Stimulated activated CD8-positive, alpha-beta memory T cell treated with anti-CD3 and anti-CD28 coated beads, Interleukin-2, amount 100 ng/mL, for 48 hours (primary cell): ENCODE measurements at places on chromosomes 2 and 18.
A peak's percentile ranks its signal among the peaks of the same experiment; 100 is the strongest.

- no peak for DNase-seq
Measured at GRCh38 chr2:19819097-19820065, 82.4 kb downstream of the TTC32 start.

GRCh38 chr2:69090820-69091219 lies 77.8 kb downstream of the ANTXR1 start:
- DNase-seq: no peak

DNA sequence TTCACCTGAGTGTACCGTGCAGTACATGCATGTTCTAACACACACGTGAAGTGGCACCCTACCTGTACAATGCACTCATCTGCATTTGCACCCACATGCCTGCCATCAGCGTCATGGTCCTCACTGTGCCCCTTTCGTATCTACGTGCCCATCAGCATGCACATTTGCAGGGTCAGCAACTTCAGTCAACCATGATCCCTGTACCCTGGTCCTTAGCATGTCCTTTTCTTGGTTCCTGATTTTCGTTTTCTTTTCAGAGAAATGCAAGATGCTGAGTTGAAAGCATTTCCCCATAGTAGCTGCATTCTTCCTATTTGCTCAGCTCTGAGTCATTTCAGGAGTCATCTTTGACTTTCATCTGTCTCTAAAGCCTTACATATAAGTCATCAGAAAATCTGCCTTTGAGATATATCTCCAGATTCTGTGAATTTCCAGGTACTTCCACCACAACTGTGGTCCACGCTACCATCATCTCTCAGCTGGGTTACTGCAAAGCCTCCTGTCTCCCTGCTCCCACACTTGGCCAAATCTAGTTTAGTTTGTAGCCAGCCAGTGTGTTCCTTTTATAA lies 14.7 kb upstream of the PUM2 start:
- DNase-seq: no peak

- peak; percentile 75 for DNase-seq
Measured at GRCh38 chr2:64646007-64646880, 7.5 kb downstream of the SERTAD2 start.

- DNase-seq: no peak
Measured at GRCh38 chr18:9655232-9655767, 40.9 kb upstream of the PPP4R1 start.

DNA sequence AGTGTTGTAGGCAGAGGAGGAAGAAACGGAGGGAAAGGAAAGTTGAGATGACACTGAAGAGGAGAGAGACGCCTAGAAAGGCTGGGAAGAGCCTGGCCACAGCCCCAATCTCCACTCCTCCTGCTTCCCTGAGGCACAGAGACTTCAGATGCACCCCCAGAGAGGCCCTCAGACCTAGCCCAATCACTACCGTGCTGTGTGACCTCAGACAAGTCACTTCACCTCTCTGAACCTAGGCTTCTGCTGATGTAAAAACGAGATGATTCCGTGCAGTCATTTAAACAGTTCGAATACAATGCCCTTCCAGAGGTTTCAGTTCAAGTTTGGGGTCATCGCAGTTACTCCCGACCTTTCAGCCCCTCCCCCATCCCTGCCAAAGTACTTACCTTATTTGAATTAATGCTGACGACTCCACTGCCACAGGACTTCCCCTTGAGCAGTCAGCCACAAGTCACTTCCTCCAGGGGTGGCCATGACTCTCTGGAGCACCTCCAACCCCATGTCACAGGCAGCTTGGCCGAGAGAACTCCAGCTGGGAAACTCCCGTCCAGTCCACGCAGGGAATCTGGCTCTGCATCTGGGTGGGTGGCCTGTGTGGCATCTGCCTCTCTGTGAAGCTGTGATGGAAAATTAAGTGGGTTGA lies 105.2 kb upstream of the ID2 start:
- DNase-seq: no peak

DNA sequence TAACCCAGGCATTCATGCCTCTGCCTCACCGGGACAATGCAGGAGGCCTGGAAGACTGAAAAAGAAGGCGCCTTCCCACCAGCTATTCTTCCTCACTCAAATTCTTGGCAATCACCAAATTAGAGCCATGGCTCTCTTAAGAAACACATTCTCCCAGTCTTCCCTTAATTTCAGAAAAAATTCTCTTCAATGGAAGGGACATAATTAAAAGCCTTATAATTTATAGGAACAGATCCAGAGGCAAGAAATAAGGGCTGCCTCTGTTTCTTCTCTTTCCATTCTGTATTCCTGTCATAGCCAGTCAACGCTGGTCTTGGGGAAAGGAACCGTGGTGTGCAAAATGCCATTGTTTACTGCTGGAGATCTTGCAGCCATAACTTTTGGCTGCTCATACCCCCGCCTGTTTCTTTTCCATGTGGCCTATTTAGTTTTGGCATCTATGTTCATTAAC lies 32.8 kb downstream of the DTNA start:
- no peak for DNase-seq

DNA sequence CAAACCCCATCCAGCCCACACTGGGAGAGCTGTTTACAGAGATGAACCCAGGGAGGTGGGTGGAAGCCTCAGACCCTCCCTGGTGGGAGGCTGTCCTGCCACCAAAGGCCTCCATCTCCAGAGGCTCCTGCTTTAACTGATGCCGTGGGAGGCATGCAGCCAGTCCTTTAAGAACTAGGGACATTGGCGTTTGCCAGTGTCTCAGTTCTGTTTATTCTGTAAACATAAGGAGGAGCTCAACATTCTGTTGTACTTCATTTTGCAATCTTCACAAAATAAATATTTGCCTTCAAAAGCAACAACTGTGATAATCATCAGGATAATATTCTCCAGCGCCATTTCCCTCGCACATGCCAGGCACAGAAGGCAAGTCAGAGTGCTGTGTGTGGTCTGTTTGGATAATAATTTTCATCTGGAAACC lies 6.8 kb downstream of the EDAR start:
- no peak for DNase-seq

DNA sequence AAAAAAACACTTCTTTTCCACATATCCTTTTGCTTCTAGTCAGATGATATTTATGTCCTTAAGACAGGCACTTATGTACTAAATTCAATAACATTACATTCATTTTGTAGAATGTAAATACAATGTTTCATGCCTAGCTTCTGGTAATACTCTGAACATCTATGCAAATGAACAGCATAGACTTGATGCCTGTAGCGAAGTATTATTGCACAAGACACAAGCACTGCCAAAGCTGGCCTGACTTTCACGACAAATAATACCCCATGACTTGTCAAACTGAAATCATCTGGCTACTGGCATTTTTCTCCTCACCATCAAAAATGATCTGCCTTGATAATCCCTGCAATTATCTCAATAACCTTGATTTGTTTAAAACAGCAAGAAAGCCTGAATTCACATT lies 101.3 kb downstream of the L3MBTL4 start:
- DNase-seq: no peak

DNA sequence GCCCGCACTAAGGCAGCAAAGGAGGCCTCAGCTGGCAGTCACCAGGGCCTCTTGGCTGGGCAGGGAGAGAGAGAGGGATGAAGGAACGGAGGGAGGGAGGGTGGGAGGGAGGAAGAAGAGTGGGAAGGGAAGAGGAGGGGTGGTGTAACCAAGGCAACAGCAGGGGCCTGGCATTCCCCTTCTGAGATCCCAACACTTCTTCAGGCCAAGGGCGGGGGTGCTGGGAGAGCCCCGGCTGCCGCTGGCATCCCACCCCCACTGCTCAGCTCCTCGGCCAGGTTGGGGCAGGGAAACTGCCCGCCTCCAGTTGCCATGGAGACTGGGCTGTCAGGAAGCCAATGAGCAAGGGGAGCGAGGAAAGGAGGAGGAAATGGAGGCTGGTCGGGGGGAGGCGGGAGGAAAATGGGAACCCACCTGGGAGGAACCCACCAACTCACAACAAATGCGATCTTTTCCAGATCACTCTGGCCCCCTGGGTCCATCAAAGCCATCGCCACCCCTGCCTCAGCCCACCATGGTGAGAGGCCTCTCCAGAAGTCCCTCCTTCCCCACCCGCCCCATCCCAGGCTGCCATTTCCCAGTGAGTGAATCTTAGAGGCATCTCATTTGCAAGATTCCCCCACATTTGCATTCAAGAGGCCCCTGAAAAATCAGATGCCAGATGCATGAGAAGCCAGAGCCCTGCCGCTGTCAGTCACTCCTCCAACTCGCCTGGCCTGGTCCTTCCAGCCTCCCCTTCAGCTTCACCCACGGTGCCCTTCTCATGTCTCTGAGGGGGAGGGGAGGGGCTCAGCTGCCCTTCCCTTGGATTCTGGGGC lies 12.4 kb downstream of the SH2D6 start:
- DNase-seq: no peak

GRCh38 chr2:10909050-10909995 lies 2.4 kb upstream of the KCNF1 start:
- DNase-seq: peak; percentile 8

DNA sequence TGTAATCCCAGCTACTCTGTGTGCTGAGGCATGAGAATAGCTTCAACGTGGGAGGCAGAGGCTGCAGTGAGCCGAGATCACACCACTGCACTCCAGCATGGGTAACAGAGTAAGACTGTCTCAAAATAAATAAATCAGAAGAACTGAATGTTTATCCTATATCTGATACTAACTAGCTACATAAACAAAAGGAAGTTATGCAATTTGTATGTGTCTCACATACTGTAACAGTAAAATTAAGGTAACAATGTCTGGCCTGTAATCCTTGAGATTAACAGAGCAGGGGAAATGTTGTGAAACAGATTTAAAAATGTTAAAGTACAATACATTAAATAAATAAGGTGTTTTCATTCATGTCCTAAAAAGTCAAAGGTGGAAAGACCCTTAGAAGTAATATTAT lies 150.8 kb downstream of the MEMO1 start:
- no peak for DNase-seq

- DNase-seq: no peak
Measured at GRCh38 chr2:15271276-15271675, 289.9 kb downstream of the NBAS start.

DNA sequence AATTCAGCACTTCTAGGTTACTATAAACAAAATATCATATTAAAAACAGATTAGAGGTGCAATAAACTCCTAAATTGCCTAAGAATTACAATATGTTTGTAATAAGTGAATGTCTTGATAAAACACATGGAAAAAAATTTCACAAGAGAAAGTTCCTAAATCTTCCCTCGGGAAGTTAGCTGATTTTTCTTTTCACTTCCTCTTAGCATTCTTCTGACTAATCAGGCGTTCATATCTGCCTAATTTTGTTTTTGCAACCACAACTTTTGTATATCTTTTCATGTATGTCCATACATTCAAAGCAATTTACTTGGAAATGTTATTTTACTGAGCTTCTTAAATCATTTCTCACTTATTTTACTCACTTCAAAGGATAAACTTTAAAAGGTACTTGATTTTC lies 88.5 kb downstream of the RTTN start:
- no peak for DNase-seq

GRCh38 chr2:170707821-170708795 lies 7.0 kb upstream of the SP5 start:
- no peak for DNase-seq

DNA sequence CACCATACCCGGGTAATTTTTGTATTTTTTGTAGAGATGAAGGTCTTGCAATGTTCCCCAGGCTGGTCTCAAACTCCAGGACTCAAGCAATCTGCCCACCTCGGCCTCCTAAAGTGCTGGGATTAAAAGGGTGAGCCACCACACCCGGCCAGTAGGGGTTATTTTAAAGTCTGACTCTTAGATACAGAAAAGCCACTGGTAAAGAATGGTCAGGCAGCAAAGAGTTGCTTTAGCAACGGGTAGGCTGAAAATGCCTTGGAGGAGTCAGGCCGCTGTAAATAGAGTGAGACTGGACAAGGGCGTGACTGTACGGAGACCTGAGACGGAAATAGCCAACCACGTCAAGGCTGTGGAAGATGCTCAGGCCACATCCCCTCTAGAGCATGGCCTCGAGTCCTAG lies 54.2 kb downstream of the ACKR3 start:
- DNase-seq: no peak

DNA sequence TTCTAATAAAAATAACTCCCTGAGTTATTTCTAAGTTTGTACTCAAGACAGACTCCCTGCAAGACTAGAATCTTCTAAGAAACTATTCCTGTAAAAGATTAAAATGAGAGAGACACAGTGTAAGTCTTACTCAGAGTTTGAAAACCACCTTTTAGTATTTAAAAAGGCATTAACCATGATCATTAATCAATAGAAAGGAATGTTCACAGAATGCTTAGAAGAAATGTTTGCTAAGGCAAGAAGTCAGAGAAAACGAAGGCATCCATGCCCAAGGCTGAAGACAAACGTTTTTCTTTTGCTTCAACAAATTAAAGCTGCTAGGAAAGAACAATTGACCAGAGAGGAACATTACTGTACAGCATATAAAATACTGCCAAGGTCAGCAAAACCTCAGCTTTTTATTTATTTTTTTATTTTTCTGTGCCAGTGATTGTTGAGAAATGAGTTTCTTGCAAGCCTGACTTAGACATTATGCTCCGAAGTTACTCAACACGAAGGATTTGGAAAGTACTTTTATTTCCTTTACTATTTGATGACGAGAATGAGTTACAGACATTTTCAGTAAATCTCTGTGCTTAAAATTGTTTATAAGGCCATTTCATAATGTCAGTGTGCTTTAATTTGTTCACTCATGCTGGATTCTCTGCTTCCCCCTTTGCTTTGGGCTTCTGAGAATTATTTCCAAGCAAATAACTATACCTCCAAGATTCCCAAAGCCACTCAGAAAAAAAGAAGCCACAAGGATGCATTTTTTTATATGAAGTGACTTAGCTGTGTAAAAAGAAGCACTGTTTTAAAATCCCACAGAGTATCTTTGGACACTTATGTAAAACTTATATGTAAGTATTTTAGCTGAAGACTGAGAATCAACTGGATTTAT lies 20.5 kb downstream of the RND3 start:
- no peak for DNase-seq

DNA sequence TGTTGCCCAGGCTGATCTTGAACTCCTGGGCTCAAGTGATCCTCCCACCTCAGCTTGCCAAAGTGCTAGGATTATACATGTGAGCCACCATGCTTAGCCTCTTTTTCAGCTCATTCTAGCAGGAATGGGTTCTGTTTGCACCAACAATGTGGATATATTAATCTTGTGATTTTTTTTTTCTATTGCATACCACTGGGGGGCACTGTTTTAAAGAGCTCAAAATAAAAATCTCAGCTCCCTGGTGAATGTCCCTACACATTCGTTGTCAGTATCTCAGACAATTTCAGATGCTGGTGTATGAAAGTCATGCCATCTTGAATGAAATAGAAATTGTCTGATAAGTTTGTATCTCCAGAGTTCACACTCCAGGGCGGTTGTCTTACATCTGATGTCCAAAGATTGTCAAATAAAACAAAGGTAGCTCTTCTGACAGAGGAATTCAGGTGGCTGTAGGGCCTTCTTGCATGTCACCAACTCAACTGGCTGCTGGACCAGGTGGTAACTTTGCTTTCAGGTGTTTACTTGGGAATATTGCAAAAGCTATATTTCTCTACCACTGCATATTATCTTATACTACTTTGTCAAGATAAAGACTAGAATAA lies 3.1 kb upstream of the MATN3 start:
- no peak for DNase-seq
